ENCODE measurements at places on chromosomes 11 and 22. TPM values are rescaled to one million over a fixed set of nuclear protein-coding genes. Genes with fewer than 3 reads are reported as not detected.

Gene ARL2
- 260 TPM for total RNA-seq

DNA sequence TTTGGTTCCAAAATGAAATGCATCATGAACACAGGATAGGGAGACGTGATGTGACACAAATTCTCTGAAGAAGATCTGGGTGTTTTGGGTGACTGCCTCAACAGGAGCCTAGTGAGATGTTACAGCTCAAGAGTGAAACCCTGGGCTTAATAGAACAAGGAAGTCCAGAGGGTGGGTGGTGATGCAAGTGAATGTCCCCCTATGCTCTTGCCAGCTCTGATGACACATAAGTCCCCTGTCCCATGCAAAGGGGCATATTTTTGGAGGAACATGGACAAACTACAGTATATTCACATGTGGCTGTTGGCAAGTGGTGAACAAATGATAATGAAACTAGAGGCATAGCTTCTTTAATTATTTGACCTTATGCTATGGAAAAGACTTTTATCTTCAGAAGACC lies 9.2 kb downstream of the CRTAM start:
- DNase-seq, result no peak

DNA sequence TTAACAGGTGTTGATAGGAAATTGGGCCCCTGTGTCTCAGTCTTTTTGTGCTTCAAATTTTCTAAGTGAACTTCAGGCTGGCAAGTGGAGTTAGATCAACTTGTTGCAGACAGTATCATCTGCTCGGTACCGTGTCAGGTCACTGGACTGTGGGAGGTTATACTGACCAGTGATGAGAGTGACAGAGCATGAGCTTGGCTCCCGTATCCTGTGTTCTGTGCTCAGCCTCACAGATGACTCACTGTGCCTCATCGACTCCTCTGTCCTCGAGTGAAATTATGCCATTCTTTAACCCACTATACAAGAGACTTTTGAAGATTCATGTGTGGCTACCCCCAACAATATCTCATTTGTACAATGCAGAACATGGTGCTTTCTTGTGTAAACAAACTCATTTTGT lies 7.9 kb downstream of the GRAP2 start:
- DNase-seq, result no peak

GRCh38 chr11:2694995-2695939 lies 4.5 kb downstream of the KCNQ1OT1 start:
- DNase-seq, result peak; percentile 50

- no peak for DNase-seq
These were observed 39.1 kb downstream of the B3GAT1 start for GRCh38 chr11:134372961-134373360.

GRCh38 chr22:25098445-25099081 lies 101.1 kb upstream of the CRYBB3 start:
- DNase-seq, result no peak
